ENCODE measurements at places on chromosomes 7 and 10.

- no peaks in the 10 kb centered on the region for H3K27me3 ChIP-seq
- H3K27ac ChIP-seq, result no peak overlapping the region
- peak; percentile 65 for DNase-seq
- H3K4me3 ChIP-seq, result no peak overlapping the region
- H3K4me1 ChIP-seq, result peaks cover 17% of the 10 kb centered on the region
Observed at GRCh38 chr7:74013539-74014272, 14.3 kb upstream of the ELN start.

- H3K27me3 ChIP-seq, result no peaks in the 10 kb centered on the region
- no peak for DNase-seq
- no peak overlapping the region for H3K4me3 ChIP-seq
- no peak overlapping the region for H3K27ac ChIP-seq
- peaks cover 9% of the 10 kb centered on the region for H3K36me3 ChIP-seq
Observed at GRCh38 chr10:58404001-58404400, 18.8 kb downstream of the TFAM start.

DNA sequence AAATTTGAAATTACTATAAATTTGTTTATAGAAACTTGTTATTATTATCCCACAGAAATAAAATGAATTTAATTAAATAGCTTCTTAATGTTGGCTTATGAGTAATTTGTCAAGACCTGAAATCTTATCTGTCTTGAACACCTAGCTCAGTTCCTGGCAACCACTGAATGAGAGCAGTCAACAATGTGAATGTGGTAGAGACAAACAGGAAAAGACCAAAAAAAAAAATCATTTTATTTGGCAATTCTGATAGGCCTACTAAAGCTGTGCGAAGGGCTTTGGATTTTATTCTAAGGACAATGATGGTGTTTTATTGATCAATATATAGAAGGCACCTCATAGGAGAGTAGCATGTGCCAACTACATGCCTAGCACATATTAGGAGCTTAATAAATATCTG lies 127.8 kb upstream of the RSU1 start:
- H3K36me3 ChIP-seq, result no peaks in the 10 kb centered on the region
- no peaks in the 10 kb centered on the region for H3K4me1 ChIP-seq
- no peaks in the 10 kb centered on the region for H3K27me3 ChIP-seq
- peak overlapping the region; percentile 57 for H3K27ac ChIP-seq
- DNase-seq, result no peak

DNA sequence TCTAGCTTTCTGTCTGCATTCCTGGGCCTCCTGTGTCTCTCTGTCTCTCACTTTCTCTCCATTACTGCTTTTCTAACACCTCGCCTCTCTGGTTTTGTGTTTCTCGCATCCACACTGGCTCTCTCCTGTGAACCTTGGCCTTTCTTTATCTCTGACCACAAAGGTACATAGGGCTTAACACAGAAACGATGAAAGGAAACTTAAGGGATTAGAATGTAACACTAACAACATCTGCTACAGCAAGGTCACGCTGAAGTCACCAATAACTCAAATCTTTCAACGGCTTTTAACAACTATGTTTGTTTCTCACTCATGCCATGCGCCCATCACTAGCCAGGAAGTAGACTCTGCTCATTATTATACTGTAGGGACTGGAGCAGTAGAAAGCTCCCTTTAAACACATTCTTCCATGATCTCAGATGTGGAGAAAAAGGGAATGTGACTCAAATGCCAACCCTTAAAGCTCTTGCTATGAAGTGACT lies 9.3 kb upstream of the OR6V1 start:
- DNase-seq, result no peak
- no peak overlapping the region for H3K4me3 ChIP-seq
- no peaks in the 10 kb centered on the region for H3K27me3 ChIP-seq

DNA sequence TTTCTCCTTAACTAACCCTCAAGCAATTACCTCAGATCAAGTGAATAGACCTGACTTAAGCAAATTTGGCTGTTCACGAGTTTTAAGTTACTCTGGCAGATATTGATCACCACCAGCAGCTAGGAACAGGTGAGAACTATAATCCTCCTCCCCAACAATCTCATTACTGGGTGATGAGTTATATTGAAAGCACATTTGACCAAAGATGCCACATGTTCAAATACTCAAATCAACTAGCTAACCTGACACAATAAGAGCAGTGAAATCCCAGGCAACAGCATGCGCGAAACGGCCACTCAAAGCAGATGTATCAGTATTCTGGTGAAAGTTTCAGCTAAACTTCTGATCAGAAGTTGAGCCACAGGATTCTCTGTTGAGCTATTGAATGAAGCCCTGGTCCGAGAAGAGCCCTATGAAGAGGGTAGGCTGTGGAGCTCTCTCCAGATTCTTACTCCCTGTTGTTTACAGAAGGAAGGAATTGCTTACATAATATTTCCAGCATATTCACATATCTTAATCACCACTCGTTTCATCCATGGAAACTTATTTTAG lies 52.6 kb downstream of the CAV1 start:
- H3K4me3 ChIP-seq, result no peak overlapping the region
- no peaks in the 10 kb centered on the region for H3K36me3 ChIP-seq
- no peak for DNase-seq
- H3K4me1 ChIP-seq, result peaks cover 31% of the 10 kb centered on the region
- H3K27ac ChIP-seq, result peak overlapping the region; percentile 47

- H3K4me1 ChIP-seq, result no peaks in the 10 kb centered on the region
- H3K27me3 ChIP-seq, result no peaks in the 10 kb centered on the region
- DNase-seq, result no peak
- H3K4me3 ChIP-seq, result no peak overlapping the region
- no peak overlapping the region for H3K27ac ChIP-seq
Observed at GRCh38 chr7:29071203-29071874, 75.0 kb downstream of the CPVL start.

GRCh38 chr7:27297356-27297755 lies 54.8 kb downstream of the EVX1 start:
- no peaks in the 10 kb centered on the region for H3K4me1 ChIP-seq
- DNase-seq, result no peak
- no peak overlapping the region for H3K27ac ChIP-seq
- no peaks in the 10 kb centered on the region for H3K27me3 ChIP-seq

GRCh38 chr7:108077709-108078108 lies 52.5 kb downstream of the LAMB4 start:
- DNase-seq, result no peak
- H3K4me3 ChIP-seq, result no peak overlapping the region
- peaks cover 35% of the 10 kb centered on the region for H3K4me1 ChIP-seq
- H3K27me3 ChIP-seq, result no peaks in the 10 kb centered on the region
- H3K36me3 ChIP-seq, result no peaks in the 10 kb centered on the region
- H3K27ac ChIP-seq, result peak overlapping the region; percentile 19

DNA sequence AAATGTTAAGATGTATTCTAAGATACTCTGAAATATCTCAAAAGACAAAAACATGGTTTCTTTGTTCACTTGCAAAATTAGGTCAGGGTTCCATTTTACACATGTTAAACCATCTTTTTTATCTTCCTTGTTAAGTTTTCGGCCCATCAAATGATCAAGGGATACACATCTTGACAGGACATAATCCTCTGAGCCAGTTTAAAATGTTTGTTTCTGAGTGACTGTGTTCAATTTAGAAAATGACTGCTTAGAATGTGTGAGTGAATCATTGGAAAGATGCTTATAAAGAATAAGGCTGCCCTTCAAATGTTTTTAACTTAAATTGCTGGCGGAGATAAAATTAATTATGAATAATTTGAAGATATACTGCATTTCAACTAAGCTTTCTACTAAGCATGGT lies 95.9 kb upstream of the SLC26A5 start:
- no peaks in the 10 kb centered on the region for H3K27me3 ChIP-seq
- no peak overlapping the region for H3K27ac ChIP-seq
- H3K36me3 ChIP-seq, result no peaks in the 10 kb centered on the region

DNA sequence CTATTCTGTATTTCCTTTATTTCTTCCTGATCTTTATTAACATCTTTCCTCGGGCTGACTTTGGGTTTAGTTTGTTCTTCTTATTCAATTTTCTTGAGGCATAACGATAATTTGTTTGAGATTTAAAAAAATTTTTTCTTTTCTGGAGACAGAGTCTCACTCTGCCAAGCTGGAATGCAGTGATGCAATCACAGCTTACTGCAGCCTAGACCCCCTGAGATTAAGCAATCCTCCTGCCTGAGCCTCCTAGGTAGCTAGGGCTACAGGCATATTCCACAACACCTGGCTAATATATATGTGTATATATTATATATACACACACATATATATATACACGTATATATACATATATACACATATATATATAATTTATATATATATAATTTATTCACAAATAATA lies 540.2 kb downstream of the NXPH1 start:
- H3K27ac ChIP-seq, result no peak overlapping the region
- DNase-seq, result no peak
- H3K4me3 ChIP-seq, result no peak overlapping the region
- H3K36me3 ChIP-seq, result no peaks in the 10 kb centered on the region
- no peaks in the 10 kb centered on the region for H3K4me1 ChIP-seq

GRCh38 chr7:6416516-6417145 lies 31.1 kb downstream of the DAGLB start:
- H3K27ac ChIP-seq, result no peak overlapping the region
- no peaks in the 10 kb centered on the region for H3K36me3 ChIP-seq
- no peak overlapping the region for H3K4me3 ChIP-seq
- no peak for DNase-seq

- no peak overlapping the region for H3K27ac ChIP-seq
- peaks cover 6% of the 10 kb centered on the region for H3K36me3 ChIP-seq
- no peaks in the 10 kb centered on the region for H3K4me1 ChIP-seq
- no peak for DNase-seq
- H3K27me3 ChIP-seq, result no peaks in the 10 kb centered on the region
Observed at GRCh38 chr10:84373000-84373399, 44.6 kb downstream of the CCSER2 start.

GRCh38 chr10:62266611-62267010 lies 2.0 kb downstream of the RTKN2 start:
- H3K27ac ChIP-seq, result no peak overlapping the region
- no peak overlapping the region for H3K4me3 ChIP-seq
- no peak for DNase-seq
- H3K36me3 ChIP-seq, result no peaks in the 10 kb centered on the region
- H3K4me1 ChIP-seq, result peaks cover 7% of the 10 kb centered on the region

GRCh38 chr10:70634011-70634410 lies 31.5 kb upstream of the PRF1 start:
- no peak overlapping the region for H3K4me3 ChIP-seq
- H3K36me3 ChIP-seq, result no peaks in the 10 kb centered on the region
- no peak overlapping the region for H3K27ac ChIP-seq
- no peaks in the 10 kb centered on the region for H3K4me1 ChIP-seq

DNA sequence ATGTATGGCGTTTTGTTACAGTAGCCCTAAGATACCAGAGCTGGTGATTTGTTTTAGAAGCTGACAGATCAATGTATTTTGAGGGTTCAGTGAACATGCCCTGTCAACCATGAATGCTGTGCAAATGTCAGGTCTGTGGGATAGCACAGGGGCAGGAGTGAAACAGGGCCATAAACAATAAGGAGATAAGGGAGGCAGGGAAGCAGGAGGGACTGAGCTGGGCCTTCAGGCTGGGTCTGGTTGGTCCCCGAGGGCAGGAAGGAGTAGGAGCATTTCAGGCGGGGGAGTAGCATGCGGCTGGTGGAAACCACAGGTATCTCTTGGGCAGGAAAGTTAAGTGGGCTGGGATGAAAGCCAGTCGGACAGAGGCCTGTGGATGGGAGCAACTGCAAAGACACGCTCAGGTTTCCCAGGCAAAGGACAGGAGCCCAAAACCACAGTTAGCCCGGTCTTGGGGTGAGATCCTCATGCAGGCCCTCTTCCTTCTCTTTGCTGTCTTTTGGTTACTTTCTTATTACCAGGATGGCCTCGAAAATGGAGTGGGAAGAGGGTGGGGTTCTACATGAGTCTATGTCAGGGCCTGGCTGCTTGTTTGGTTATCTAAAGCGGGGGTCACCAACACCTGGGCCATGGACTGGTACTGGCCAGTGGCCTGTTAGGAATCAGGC lies 69.5 kb upstream of the SEPHS1 start:
- DNase-seq, result no peak
- H3K27me3 ChIP-seq, result no peaks in the 10 kb centered on the region
- H3K4me1 ChIP-seq, result no peaks in the 10 kb centered on the region
- no peak overlapping the region for H3K4me3 ChIP-seq
- no peak overlapping the region for H3K27ac ChIP-seq

GRCh38 chr7:39663263-39663662 lies 39.9 kb downstream of the RALA start:
- H3K4me3 ChIP-seq, result no peak overlapping the region
- H3K4me1 ChIP-seq, result peaks cover 19% of the 10 kb centered on the region
- DNase-seq, result no peak
- no peak overlapping the region for H3K27ac ChIP-seq
- H3K36me3 ChIP-seq, result no peaks in the 10 kb centered on the region
- H3K27me3 ChIP-seq, result no peaks in the 10 kb centered on the region

DNA sequence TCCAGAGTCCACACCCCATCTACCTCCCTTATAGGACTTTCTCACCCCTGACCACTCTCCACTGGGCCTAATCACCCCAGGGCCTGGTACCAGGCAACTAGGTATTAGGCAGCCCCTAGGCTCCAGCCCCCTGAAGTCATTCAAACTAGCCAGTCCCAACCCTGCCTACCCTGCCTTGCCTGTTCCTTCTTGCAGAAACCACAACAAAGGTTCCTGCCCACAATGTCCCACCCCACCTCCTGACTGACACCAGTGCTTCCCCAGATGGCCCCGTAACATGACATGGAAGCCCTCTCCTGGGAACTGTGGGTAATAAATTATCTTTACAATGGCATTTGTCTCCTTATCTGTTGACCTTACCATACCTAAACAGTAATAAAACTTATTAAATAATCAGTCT lies 100.6 kb upstream of the PDE1C start:
- H3K36me3 ChIP-seq, result no peaks in the 10 kb centered on the region
- H3K4me1 ChIP-seq, result no peaks in the 10 kb centered on the region
- H3K27ac ChIP-seq, result no peak overlapping the region
- no peak overlapping the region for H3K4me3 ChIP-seq

GRCh38 chr7:73904219-73905137 lies 43.5 kb downstream of the TMEM270 start:
- DNase-seq, result no peak
- H3K4me1 ChIP-seq, result no peaks in the 10 kb centered on the region
- H3K36me3 ChIP-seq, result no peaks in the 10 kb centered on the region
- no peak overlapping the region for H3K27ac ChIP-seq
- no peak overlapping the region for H3K4me3 ChIP-seq

DNA sequence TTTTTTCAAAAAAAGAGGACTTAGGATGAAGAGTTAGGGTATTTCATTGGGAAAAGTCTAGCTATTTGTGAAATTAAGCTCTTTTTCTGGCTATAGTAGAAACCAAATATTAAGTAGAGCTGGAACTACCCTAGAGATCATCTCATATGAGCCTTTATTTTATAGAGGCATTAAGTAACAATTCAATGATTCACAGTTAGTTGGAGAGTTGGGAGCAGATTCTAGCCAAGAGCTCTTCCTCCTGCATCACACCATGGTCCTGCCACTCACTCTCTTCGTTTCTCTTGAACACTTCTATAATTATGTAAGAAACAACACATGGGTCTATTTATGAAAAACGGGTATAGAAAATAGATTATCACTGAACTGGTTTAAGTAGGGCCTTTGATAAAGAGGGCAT lies 76.1 kb upstream of the ANK3 start:
- no peaks in the 10 kb centered on the region for H3K36me3 ChIP-seq
- H3K27me3 ChIP-seq, result no peaks in the 10 kb centered on the region
- H3K27ac ChIP-seq, result no peak overlapping the region
- DNase-seq, result no peak
- H3K4me3 ChIP-seq, result no peak overlapping the region

GRCh38 chr10:115095758-115096157 lies 2.6 kb downstream of the ATRNL1 start:
- peaks cover 5% of the 10 kb centered on the region for H3K4me1 ChIP-seq
- peaks cover 7% of the 10 kb centered on the region for H3K27me3 ChIP-seq
- no peaks in the 10 kb centered on the region for H3K36me3 ChIP-seq
- no peak for DNase-seq

Data from heart right ventricle (tissue), 16 donors.